ENCODE measurements at places on chromosomes 12 and 14.

DNA sequence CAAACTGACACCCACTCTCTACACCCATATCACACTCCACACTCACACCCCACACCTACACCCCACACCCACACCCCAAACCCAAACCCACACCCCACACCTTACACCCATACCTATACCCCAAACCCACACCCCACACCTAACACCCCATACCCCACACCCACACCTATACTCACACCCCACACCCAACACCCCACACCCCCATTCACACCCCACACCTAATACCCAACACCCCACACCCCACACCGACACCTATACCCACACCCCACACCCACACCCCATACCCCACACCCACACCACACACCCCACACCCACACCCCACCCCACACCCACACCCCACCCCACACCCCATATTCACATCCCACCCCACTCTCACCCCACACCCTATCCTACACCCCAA is 38.5 kb downstream of the TMEM120B start:
- no peak for DNase-seq

DNA sequence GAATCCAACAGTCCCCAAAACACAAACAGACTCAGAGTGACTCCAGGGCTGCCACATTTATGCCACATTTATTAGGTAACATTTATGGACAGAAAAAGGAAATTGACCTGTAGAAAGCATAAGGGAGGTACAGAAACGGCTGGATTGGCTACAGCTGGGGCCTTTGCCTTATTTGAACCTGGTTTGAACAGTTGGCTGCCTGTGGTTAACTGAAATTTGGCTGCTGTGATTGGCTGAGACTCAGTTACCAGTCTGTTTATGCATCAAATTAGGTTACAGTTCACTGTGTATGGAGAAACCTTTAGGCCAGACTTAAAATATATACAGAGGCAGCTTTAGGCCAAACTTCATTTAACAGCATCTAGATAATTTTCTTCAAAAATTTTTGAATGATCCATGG is 27.8 kb upstream of the PCNX1 start:
- no peak for DNase-seq

DNA sequence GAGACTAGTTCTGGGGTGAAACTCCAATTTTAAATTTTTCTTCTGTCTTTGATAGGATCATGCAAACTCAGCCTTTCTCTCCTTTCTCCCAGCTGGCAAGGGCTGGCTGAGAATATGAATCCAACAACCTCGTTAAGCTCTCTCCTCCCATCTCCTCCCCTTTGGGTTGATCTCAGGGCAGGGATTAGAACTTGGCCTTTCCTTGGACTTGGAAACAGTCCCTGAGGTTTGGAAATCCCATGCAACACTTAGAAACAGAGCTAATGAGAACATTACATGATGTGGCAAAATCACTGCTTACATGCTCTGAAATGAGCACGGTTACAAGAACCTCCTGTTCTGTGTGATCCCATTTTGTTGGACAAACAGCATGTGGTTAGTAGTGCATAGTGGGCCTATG is 31.6 kb downstream of the ACACB start:
- no peak for DNase-seq

DNA sequence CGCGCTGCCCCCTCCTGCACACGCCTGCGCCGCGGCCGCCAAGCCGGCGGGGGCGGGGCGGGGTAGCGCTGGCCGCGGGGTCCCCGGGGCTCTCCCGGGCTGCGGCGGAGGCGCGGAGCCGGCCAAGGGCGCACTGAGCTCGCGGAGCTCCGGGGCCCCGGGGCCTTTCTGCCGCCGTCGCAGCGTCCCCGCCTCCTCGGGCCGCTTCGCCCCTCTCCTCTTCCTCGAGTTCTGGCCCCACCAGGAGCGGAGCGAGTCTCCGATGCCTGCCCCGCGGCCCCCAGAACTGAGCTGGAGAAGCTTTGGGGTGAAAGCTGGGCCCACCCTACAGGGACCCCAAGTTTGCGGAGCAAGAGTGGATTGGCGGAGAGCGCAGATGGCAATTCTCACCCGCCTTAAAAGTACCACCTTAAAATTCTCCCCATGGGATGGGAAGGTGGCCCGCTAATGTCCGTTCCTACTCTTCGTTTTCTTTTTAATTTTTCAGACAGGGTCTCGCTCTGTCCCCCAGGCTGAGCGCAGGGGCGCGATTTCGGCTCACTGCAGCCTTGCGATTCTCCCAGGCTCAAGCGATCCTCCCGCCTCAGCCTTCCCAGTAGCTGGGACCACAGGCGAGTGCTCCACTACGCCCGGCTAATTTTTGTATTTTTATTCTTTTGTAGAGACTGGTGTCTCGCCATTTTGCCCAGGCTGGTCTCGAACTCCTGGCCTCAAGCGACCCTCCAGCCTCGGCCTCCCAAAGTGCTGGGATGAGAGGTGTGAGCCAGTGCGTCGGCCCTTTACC is 129.6 kb downstream of the NDUFA12 start:
- no peak for DNase-seq

DNA sequence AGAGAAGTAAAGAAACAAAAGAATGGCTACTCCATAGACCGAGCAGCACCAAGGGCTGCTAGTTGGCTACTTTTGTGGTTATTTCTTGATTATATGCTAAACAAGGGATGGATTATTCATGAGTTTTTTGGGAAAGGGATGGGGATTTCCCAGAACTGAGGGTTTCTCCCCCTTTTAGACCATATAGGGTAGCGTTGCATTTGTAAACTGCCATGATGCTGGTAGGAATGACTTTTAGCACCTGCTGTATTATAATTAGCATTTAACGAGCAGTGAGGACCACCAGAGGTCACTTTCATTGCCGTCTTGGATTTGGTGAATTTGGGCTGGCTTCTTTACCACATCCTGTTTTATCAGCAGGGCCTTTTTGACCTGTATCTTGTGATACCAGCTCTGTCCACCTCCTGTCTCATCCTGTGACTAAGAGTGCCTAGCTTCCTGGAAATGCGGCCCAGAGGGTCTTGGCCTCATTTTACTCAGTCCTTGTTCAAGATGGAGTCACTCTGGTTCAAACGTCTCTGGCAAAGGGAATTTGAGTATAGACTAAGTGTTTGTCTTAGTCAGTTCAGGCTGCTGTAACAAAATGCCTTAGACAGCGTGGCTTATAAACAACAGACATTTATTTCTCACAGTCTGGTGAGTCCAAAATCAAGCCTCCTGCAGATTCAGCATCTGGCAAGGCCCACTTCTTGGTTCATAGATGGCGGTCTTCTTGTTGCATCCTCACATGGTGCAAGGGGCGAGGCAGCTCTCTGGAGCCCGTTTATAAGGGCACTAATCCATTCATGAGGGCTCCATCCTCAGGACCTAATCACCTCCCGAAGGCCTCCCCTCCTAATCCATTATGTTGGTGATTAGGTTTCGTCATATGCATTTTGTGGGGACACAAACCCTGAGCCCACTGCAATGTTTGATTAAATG is 348.3 kb upstream of the SFSWAP start:
- DNase-seq, result no peak

GRCh38 chr14:64937171-64937820 is 5.2 kb downstream of the GPX2 start:
- no peak for DNase-seq

DNA sequence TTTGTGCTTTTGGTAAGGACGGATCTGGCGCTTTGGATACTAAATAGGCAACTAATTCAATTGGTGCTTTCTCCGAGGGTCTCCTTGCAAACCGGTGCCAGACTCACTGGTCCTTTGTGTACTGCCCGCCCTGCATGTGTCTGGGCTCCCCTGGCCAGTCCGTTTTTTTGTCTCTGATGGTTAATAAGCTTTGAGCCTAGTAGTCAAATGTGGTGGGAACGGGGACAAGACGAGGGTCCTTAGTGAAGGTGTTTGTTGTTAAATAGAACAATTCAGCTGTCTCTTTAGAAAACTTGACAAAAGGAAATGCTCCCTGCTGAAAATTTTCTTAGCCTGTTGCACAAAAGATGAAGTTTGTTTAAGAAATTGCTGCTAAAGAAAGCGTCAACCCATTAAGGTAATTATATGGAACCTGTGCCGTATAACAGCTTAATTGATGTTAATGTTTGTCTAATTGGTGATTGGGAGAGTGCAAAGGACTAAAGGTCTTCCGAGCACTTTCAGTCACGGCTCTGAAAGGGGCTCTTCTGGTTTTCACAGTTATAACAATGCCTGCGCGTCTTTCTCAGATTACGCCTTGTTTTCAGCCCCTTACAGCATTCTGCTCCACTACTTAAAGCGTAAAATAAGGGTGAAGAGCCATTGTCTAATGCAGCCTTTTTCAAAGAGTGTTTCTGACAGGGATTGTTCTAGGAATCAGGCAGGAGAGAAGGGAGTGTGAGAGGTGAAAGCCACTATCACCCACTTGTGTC is 537.4 kb downstream of the PRKD1 start:
- no peak for DNase-seq

GRCh38 chr12:98644712-98645571 is at the start of the genes APAF1 and IKBIP:
APAF1 (plus strand) TSS chr12:98645290; CDS start chr12:98648360, 3,070 bp downstream.
IKBIP (minus strand) TSS chr12:98644788; CDS start chr12:98644701, 87 bp downstream.
- peak; percentile 99 for DNase-seq

All from activated T-cell treated with anti-CD3 and anti-CD28 coated beads, Interleukin-2, amount 50 U/mL, for 48 hours (primary cell).